Colonic mucosa (tissue), 4 donors: ENCODE measurements at places on chromosomes 4 and X. TPM values are rescaled to one million over a fixed set of nuclear protein-coding genes. Genes with fewer than 3 reads are reported as not detected.
A peak's percentile ranks its signal among the peaks of the same experiment; 100 is the strongest.

GRCh38 chrX:109952985-109953905, 49.7 kb upstream of the TMEM164 start:
- DNase-seq, result no peak

GRCh38 chrX:146956760-146957159, 142.2 kb upstream of the CXorf51A start:
- no peak for DNase-seq

- DNase-seq, result no peak
Measured at GRCh38 chrX:100687546-100687945, 43.5 kb downstream of the SRPX2 start.

- no peak for DNase-seq
Measured at GRCh38 chr4:7673121-7673520, 238.4 kb upstream of the PSAPL1 start.

DNA sequence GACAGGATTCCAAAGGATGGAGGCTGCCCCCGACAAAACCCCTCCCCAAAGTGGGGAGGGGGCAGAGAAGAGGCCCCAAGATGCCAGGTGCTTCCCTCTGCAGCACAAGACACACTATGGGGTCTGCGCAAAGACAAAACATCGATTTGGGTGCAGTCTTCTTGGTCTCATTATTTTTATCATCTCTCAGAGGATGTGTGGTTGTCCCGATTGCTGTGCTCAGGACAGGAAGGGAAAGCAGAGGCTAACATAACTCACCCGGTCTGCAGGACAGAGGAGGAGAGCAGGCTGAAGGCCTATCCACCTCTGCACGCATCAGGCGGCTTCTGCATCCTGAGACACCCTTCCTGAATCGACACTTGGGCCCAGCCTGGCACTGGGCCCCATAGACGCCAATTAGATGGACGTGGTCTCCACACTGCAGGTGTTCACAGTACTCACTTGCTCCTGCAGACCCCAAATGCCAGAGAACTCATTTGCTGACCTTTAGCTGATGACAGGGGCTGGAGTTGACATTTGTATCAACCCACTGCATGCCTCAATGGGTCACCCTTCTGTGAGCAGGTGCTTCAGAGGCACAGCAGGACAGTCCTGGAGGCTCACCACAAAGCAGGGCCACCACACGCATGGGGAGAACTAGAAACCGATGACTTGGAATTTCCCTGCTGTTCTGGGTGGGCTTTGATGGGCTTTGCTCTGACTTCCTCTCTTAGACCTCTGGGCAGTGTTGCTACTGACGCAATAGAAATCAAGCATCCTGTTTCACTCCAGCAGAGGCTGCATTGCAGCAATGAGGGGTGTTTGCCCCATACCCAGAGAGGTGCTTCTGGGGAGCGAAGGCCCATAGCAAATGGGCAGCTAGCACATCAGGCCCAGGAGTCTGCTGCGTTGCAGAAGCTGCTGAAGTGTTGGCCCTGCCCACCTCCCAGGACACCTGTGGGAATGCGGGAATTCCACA, 96.3 kb upstream of the ENPP6 start:
- peak; percentile 17 for DNase-seq

DNA sequence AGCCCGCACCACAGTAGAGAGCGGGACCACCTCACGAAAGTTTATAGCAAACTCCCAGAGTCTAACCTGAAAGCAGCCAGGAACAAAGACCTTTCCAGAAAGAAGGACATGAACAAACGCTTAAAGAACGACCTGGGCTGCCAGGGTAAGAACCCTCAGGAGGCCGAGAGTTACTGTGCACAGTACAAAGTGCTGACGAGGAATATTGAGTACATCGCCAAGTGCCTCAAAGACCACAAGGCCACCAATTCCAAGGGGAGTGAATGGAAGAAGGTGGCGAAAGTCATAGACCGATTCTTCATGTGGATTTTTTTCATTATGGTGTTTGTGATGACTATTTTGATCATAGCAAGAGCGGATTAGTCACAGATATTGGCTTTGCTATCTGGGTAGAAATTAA, 19.0 kb downstream of the CHRNA9 start:
- no peak for DNase-seq

- DNase-seq, result no peak
Measured at GRCh38 chr4:144734522-144734921, 88.6 kb downstream of the HHIP start.

- no peak for DNase-seq
Measured at GRCh38 chr4:57265831-57266582, 155.8 kb upstream of the IGFBP7 start.

GRCh38 chr4:129109965-129110824, 14.2 kb downstream of the C4orf33 start:
- no peak for DNase-seq

DNA sequence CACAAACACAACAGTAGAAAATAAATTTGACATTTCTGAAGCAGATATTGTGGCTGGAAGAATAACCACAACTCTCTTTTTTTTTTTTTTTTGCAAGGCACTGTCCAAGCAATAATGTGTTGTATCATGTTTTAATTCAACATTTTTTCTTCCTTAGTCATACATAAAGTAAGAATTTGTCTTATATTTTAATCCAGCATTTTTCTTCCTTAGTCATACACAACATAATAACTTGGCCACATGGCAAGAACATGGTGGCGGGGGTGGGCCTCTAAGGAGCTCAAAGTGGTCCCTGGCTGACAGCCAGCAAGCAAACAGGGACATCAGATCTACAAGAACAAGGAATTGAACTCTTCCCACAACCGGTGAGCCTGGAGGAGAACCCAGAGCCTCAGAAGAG, 20.2 kb downstream of the FBXW7 start:
- no peak for DNase-seq

DNA sequence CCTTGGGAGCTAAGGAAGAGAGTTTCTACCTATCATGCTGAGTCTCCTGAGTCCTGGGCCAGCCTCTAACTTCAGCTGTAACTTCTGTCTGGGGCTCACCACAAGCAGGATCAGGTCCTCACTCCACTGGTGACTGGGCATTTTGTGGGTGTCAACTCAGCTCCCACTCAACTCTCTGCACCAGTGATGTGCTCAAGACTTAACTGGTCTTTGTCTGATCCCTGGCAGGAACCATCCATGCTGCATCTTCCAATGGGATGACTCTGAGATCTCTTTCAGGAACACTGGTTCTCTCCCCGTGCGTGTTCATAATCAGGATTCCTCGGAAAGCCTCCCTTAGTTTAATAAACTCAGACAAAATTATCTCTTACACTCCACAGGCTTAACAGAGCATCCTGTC, 82.3 kb downstream of the COMMD8 start:
- DNase-seq, result no peak

DNA sequence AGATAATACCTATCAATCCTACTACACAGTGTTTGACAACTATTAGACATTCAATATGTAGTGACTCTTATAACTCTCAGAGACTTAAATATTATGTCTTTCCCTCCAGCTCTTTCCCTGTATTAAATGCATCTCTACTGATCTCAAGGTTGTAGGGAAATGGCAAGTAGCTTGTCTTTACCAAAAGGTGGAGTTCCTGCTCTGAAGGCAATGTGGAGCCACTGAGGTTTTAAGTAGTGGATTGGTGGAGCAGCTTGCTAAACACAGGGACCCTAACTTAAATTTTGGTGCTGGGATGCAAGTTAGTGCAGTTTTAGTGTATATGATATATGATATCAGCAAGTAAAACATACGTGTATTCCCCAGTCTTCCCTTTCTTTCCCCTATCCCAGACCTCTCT, 13.1 kb downstream of the FNIP2 start:
- DNase-seq, result no peak

GRCh38 chrX:8044947-8045346, 117.7 kb upstream of the PNPLA4 start:
- no peak for DNase-seq

DNA sequence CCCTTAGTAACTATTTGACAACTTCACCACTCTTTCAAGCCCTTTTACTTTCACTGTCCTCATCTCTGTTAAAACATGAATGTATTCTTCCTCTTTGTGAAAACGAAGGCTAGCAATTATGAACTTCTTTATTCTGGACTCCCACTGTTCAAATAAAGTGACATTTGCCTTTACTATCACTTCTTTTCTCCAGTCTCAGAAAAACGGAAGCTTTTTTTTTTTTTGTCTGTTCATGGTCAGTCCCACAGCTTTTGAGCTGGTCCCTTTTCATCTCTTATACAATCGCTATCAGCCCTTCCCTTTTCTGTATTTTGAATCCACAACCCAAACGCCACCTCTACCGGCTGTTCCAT, 327.7 kb downstream of the DKK2 start:
- DNase-seq, result no peak

GRCh38 chrX:57596516-57596915, 4.7 kb downstream of the ZXDB start:
- DNase-seq, result no peak

DNA sequence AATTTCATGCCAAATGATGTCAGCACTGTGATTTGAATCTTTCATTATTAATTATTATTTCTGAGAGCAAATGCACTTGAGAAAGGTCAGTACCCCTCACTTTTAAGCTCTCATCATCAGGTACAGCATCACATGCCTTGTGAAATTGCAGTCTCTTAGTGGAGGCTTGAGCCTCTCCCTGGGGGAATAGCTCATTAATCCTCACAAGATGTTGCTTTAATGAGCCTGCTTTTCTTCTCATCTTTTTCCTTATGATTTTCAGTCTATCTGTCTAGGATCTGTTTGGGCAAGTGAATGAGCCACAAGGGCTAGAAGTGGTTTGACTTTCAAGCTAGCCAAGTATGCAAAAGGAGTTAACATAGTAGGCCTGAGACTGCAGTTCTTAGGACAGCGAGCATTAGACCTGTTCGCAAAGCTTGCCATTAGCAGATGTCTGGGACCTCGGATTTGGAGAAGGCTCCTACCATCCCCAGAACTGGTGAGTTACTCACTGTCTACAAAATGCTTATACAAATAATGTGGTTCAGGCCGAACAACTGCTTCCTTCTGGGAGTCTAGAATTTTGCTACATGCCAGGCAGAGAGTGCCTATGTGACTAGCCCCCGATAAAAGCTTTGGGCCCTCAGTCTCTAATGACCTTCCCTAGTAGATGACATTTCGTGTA, 174.5 kb downstream of the IL15 start:
- no peak for DNase-seq

GRCh38 chr4:1623821-1624518, 60.1 kb downstream of the FAM53A start:
- no peak for DNase-seq

GRCh38 chr4:98030059-98030458, 113.2 kb downstream of the STPG2 start:
- DNase-seq, result no peak

GRCh38 chr4:56460085-56460484, 7.3 kb upstream of the SRP72 start:
- DNase-seq, result no peak

GRCh38 chr4:114691865-114692264, 93.3 kb downstream of the UGT8 start:
- DNase-seq, result no peak

DNA sequence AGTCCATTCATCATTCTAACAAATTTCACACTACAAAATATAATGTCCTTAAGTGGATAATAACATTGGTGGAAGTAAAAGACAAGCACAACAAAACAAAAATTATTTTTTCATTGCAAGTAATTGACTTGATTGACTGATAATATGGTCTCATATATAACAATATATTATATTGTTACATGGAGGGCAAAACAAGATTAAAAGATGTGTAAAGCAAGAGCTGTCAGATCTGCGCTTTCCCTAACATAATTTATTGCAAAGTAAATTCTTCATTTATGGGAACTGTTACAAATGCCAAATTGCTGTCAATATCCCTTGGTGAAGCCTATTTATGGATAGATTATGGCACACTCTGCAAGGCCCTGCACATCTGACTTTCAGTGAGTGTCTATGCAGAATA, 233.6 kb downstream of the PCDH7 start:
- no peak for DNase-seq

GRCh38 chr4:53361451-53361850, 4.4 kb downstream of the SCFD2 start:
- DNase-seq, result no peak

GRCh38 chrX:10519761-10520160, 100.6 kb downstream of the MID1 start:
- no peak for DNase-seq

GRCh38 chr4:73589887-73590801, 30.1 kb downstream of the RASSF6 start:
- no peak for DNase-seq

DNA sequence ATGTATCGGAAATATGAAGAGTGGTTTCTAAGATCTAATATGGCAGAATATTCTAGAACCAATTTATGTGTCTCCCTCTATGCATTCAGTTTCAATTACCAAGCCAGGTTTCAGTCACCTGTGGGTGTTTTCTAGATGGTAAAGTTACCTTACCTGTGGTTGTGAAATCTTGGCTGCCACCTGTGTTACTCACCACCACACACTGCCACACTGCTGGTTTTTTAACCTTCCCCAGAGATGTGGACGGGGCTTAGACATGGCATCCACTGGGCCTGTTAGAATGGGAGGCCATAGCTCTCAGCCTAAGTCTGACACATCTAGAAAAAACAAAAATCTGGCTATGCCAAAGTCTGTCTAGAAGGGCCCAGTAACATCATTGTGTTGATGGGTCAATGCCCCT, 896.5 kb upstream of the PABPC4L start:
- DNase-seq, result no peak

DNA sequence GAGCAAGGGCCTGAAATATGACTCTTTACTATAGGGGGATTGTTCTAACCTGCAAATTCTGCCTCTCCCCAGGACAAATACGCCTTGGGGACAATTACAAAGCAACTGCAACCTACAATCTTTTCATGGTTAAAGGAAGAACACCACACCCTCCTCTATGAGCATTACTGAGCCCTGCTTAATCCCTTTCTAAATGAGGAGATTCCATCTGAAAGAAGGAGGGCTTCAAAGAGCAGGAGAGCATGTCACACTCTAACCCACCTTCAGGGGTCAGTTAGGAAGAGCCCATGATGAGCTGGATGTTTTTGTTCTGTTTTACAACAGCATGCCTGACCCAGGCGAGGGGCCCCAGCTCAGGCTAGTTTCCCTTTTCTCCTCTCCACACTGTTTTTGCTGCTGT, 134.0 kb upstream of the ANXA3 start:
- DNase-seq, result no peak

- no peak for DNase-seq
Measured at GRCh38 chrX:48465336-48465933, 4.6 kb downstream of the SLC38A5 start.

- DNase-seq, result no peak
Measured at GRCh38 chr4:83617371-83618035, 81.6 kb downstream of the GPAT3 start.

- no peak for DNase-seq
Measured at GRCh38 chrX:13845721-13846378, 29.0 kb upstream of the GPM6B start.

PABPC5 gene
- 0.29 TPM for total RNA-seq

PDCL2 gene
- total RNA-seq, result not detected

RAB40A gene
- total RNA-seq, result 0.10 TPM

NUDT11 gene
- not detected for total RNA-seq

PCDH18 gene
- total RNA-seq, result 8.8 TPM

MAGEB17 gene
- total RNA-seq, result not detected

PRRG3 gene
- 0.96 TPM for total RNA-seq

HS6ST2 gene
- 2.0 TPM for total RNA-seq

MAGEC2 gene
- total RNA-seq, result 0.17 TPM

PKD2 gene
- 9.2 TPM for total RNA-seq

GAGE12H gene
- total RNA-seq, result not detected

MAGEE1 gene
- 0.99 TPM for total RNA-seq

IL2 gene
- total RNA-seq, result not detected

MRFAP1 gene
- total RNA-seq, result 214 TPM

SLAIN2 gene
- 98.5 TPM for total RNA-seq

BGN gene
- 6.0 TPM for total RNA-seq
